ENCODE measurements at places on chromosomes 7 and 10.

GRCh38 chr10:125064681-125065492 is 95.5 kb downstream of the CTBP2 start:
- no peak for DNase-seq

DNA sequence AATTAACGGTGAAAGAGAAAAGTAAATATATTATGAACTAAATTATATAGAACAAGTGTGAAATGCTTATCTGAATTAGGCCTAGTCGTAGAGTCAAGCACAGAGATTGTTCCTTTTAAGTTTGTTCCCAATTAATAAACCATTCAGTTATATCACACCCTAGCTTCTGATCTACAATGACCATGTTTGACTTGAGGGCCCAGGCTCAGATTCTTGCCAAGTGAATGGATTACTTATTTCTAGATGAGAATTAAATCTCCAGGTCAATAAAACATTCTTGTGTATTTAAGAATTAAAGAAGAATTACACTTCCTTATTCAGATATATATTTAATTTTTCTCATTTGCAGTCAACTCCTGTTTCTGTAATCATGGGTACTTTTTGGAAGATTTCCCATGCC is 37.4 kb upstream of the ARL4A start:
- no peak for DNase-seq

DNA sequence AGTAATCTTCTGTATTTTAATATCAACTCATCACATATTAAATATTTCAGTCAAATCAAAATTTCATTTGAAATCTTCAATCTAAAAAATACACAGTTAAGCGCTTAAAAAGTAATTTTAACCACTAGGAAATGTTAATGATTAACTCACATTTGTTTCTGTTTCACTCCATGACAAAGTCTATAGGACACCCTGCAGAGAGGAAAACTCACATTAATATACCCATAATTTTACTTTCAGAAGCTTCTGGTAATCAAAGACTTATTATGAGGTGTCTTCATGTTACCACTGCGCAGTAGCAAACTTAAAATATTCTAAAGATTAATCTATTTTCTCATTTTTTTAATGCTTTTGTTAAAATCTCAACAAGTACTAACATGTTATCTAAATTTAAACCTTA is 41.0 kb upstream of the ZNF518A start:
- DNase-seq: no peak

- DNase-seq: no peak
Measured at GRCh38 chr7:49187543-49188268, 263.4 kb downstream of the CDC14C start.

DNA sequence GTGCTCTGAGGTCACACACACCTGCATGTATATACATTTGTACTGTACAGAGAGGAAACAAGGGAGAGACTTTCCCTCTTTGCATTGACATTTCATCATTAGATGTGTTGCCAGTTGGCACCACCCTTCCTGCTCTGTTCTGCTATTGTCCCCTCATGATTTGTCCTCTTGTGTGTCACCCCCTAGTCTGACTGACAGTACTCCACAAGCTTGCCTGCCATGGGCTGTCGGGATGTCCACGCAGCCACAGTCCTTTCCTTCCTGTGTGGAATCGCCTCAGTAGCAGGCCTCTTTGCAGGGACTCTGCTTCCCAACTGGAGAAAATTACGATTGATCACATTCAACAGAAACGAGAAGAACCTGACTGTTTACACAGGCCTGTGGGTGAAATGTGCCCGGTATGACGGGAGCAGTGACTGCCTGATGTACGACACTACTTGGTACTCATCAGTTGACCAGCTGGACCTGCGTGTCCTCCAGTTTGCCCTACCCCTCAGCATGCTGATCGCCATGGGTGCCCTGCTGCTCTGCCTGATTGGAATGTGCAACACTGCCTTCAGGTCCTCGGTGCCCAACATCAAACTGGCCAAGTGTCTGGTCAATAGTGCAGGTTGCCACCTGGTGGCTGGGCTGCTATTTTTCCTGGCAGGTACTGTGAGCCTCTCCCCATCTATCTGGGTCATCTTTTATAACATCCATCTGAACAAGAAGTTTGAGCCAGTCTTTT is 9.4 kb downstream of the CLDN12 start:
- no peak for DNase-seq

Data from retina (tissue), 1 donor.